ENCODE measurements at places on chromosomes 11 and 22. TPM values are rescaled to one million over a fixed set of nuclear protein-coding genes. Genes with fewer than 3 reads are reported as not detected.

BCR gene
- total RNA-seq = 110 TPM

GRCh38 chr11:45289369-45289768 lies 3.2 kb upstream of the SYT13 start:
- no peak for DNase-seq

GRCh38 chr11:134032501-134033091 lies 36.3 kb upstream of the JAM3 start:
- DNase-seq = peak; percentile 86

DNA sequence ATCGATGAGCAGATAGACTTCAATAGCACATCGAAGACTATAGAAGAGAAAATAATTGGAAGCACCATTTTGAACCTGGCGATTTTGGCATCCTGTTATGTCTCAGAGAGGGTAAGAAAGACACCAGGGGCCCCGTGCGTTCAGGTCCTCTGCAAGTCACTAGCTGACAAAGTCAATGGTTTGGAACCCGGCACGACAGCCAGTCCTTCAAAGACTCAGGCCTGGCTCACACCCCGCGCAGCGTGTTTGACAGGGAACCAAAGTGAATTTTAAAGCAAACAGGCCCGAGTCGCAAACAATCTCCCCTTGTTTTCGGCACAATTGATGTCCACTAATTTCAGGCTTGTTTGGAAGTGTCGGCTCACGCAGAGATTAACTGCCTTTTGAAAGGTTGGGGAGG lies 716.6 kb downstream of the BRD1 start:
- peak; percentile 6 for DNase-seq

GRCh38 chr11:116686866-116687265 lies 85.9 kb downstream of the BUD13 start:
- DNase-seq = no peak

All from dorsolateral prefrontal cortex (tissue), 122 donors.